Uterine smooth muscle cell (primary cell): ENCODE measurements at places on chromosomes 2 and 18. TPM values are rescaled to one million over a fixed set of nuclear protein-coding genes. Genes with fewer than 3 reads are reported as not detected.

Gene DNAJC27
- 6.0 and 7.2 TPM in 2 replicates for total RNA-seq

Gene ZAP70
- 0.12 TPM in 1 of 2 replicates, not detected in the other for total RNA-seq

Gene SPRED2
- 9.3 and 10.4 TPM in 2 replicates for total RNA-seq

Gene IL18R1
- 0.12 and 0.33 TPM in 2 replicates for total RNA-seq

Gene RNPEPL1
- 16.2 and 20.5 TPM in 2 replicates for total RNA-seq

Gene ST6GAL2
- total RNA-seq = 0.11 and 0.25 TPM in 2 replicates

Gene MYO3B
- total RNA-seq = under 0.01 TPM in 2 replicates

Gene SERPINB12
- not detected in 2 replicates for total RNA-seq

Gene ANO7
- total RNA-seq = 0.37 and 0.44 TPM in 2 replicates
